HFFc6 (cell line): ENCODE measurements at places on chromosomes 7 and 10.

GRCh38 chr7:51040787-51041186, 258.1 kb upstream of the GRB10 start:
- H3K4me1 ChIP-seq, result peaks cover 33% of the 10 kb centered on the region
- DNase-seq, result peak; percentile 52
- peak overlapping the region; percentile 18; the same call in 1 of the 2 replicates for H3K27ac ChIP-seq

- no peak overlapping the region for H3K27ac ChIP-seq
- no peaks in the 10 kb centered on the region; the same call in none of the 2 replicates for H3K27me3 ChIP-seq
- H3K36me3 ChIP-seq, result no peaks in the 10 kb centered on the region
- H3K4me3 ChIP-seq, result no peak overlapping the region
- H3K4me1 ChIP-seq, result 0 out of 2 replicates have a peak, but pooled peaks cover 6% of the 10 kb centered on the region
Measured at GRCh38 chr7:20594023-20594422, 21.4 kb upstream of the ABCB5 start.

DNA sequence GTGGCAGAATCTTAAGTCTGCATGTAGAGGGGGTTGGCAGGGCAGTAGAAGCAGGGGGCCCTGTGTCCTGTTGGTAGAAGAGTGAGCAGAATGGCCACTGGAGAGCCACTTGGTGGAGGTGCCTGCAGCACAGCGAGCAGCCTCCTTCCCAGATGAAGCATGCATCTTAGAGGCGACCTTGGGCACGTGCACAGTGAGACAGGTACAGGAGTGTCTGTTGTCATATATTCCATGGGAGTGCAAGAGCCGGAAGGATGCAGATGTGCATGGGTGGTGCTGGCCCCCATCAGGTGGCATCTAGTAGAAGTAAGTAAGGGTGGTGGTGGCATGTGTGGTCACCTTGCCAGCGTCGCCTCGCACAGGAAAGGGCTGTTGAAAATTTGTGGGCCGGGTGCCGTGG, 53.9 kb downstream of the CUX1 start:
- no peak overlapping the region for H3K4me3 ChIP-seq
- H3K4me1 ChIP-seq, result peaks cover 46% of the 10 kb centered on the region
- no peaks in the 10 kb centered on the region for H3K36me3 ChIP-seq
- H3K27ac ChIP-seq, result no peak overlapping the region
- DNase-seq, result no peak

DNA sequence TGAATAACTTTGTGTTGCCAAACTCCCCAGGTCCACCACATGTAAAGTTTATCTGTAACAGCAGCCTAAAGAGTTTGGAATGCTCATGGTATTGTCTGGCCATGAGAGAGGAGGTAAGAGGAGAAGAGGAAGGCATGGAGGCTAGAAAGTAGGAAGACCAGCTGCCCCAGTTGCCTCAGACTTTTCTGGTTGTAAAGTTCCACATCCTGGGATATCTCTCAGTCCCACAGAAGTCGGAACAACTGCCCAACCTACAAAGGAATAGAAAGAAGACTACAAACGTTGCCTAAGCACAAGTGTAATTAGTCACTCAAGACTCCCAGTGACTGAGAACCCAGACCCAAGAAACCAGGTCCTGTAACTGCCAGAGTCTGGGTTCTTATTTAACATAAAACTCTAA, 47.3 kb downstream of the CREB3L2 start:
- H3K4me1 ChIP-seq, result peaks cover 82% of the 10 kb centered on the region
- H3K4me3 ChIP-seq, result no peak overlapping the region
- peak overlapping the region; percentile 97 for H3K27ac ChIP-seq

DNA sequence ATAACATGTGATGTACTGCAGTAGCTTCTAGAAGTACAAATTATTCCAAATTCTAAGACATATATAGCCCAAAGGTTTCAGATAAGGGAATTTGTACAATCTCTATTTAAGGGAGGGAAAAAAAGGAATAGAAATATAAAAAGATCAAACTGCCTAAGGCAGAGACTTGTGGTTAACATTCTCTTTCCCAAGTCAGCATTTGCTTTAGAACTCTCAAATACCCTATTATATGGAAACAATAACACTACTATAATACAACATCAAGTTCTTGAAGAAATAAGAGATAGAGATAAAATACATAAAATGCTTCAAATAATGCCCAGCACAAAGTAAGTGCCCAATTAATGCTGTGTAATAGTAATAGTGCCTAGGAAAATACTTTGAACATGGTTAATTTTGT, 123.1 kb downstream of the CRPPA start:
- DNase-seq, result no peak
- H3K36me3 ChIP-seq, result no peaks in the 10 kb centered on the region
- no peak overlapping the region for H3K27ac ChIP-seq
- H3K4me1 ChIP-seq, result peaks cover 4% of the 10 kb centered on the region; the same call in 1 of the 2 replicates
- H3K4me3 ChIP-seq, result no peak overlapping the region
- H3K27me3 ChIP-seq, result no peaks in the 10 kb centered on the region

DNA sequence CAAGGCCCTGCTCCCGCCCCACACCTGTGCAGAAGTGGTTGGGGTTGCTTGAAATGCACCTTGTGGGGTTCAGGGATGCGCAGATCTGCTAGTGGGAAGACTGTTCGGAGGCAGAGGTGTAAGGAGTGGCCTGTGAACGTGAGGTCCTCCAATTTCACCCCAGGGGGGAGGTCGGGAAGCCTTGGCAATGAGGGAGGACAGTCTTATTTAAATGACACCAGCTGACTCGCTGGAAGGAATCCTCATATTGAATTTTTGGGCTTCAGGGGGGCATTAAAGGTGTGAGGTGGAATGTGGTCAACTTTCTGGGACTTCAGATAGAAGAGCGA, 218.8 kb upstream of the CELF2 start:
- no peaks in the 10 kb centered on the region for H3K27me3 ChIP-seq
- no peaks in the 10 kb centered on the region for H3K36me3 ChIP-seq

GRCh38 chr10:88080213-88080612, 216.8 kb downstream of the PTEN start:
- H3K27ac ChIP-seq, result no peak overlapping the region
- H3K4me3 ChIP-seq, result no peak overlapping the region
- peaks cover 20% of the 10 kb centered on the region for H3K4me1 ChIP-seq
- H3K27me3 ChIP-seq, result no peaks in the 10 kb centered on the region
- no peaks in the 10 kb centered on the region for H3K36me3 ChIP-seq

DNA sequence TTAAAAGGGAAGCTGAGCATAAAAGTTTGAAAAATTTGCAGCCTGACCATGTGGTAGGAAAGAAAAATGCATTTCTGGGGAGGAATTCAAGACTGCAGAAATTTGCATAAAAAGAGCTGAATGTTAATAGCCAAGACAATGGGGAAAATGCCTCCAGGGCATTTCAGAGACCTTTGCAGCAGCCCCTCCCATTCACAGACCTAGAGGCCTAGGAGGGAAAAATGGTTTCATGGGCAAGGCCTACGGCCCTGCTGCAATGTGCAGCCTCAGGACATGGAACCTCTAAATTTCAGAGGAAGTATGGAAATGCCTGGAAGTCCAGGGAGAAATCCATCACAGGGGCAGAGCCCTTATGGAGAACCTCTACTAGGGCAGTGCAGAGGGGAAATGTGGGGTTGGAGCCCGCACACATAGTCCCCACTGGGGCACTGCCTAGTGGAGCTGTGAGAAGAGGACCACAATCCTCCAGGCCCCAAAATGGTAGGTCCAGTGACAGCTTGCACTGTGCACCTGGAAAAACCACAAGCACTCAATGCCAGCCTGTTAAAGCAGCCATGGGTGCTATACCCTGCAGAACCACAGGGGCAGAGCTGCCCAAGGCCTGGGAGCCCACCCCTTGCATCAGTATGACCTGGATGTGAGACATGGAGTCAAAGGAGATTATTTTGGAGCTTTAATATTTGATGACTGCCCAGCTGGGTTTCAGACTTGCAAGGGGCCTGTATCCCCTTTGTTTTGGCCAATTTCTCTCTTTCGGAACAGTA, 243.8 kb downstream of the DNAJB9 start:
- H3K4me1 ChIP-seq, result no peaks in the 10 kb centered on the region
- no peaks in the 10 kb centered on the region for H3K36me3 ChIP-seq
- H3K27me3 ChIP-seq, result no peaks in the 10 kb centered on the region; the same call in 1 of the 2 replicates
- DNase-seq, result no peak

DNA sequence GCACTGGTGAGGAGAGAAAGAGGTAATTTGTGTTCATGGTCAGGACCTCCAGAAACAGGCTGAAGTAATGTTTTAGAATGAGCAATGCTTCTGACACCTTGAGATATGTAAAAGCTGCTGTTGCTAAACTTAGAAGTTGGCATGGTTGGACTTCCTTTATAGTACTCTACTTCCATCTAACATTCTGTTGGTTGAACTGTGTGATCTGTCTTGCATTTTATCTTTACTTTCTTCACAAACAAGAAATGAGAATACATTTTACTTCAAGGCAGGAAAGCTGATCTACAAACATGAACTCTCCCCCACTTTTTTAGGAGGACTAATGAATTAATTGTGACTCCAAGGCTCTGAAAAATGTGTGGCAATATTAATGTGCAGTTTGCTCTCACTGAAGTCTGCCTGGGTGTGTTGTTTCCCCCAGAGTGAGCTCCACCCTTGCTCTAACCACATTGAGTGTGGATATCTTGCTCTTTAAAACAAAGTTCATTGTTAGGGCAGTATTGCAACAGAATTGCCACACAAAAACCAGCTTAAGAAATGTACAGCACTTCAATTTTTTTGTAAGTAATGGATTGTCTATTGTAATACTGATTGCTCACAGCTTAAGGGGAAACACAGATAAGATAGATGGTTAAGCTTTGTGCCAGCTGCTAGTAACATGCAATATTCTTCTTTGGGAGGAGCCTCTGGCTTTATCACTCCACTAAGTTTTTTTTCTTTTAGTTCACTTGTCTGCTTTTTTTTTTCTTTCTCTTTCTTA, 69.0 kb downstream of the ADD3 start:
- H3K36me3 ChIP-seq, result no peaks in the 10 kb centered on the region
- H3K4me3 ChIP-seq, result peak overlapping the region; percentile 44
- no peaks in the 10 kb centered on the region; the same call in 1 of the 2 replicates for H3K27me3 ChIP-seq
